ENCODE measurements at places on chromosomes 7 and 10.

GRCh38 chr10:120746001-120746777 lies 105.0 kb upstream of the WDR11 start:
- DNase-seq: no peak

- DNase-seq: no peak
Observed at GRCh38 chr10:58152673-58153263, 114.9 kb downstream of the IPMK start.

- no peak for DNase-seq
Observed at GRCh38 chr10:132118366-132118765, 52.6 kb downstream of the JAKMIP3 start.

GRCh38 chr10:62636825-62637248 lies 167.7 kb upstream of the ADO start:
- DNase-seq: no peak

DNA sequence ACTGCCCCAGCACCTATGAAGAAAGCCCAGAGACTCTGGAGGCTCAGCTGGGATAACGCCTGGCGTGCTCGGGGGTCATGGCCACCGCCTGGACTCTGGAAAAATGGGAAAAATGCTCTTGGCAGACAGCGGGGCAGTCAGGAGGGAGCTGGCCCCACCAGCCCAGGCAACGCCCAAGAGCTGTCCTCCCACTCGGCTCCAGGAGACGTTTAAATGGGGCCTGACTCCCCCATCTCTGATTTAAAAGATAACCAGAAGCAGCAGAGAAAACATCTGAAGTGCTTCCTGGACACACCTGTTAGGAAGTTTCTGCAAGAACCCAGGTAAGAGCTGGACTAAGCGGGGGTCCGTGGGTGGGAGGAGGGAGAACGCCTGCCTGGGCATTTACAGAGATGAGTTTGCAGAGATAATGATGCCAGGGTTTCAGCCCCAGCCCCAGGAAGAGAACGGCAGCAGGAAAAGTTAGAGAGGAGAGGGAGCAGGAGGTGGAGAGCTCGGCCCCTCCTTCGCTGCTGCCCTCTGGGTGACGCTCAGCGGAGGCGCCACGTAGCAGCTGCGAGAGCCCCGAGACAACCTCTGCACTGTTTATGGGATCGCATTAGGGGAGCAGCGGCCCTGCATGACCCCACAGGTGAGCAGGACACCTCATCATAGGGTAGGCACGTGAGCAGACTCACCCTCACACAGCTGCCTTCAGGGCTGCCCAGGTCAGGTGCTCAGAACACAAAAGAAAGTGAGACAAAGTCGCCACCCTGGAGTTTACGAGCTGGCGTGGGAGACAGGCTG lies 83.5 kb upstream of the INSIG1 start:
- no peak for DNase-seq

GRCh38 chr7:19268737-19269136 lies 123.5 kb upstream of the FERD3L start:
- DNase-seq: no peak

DNA sequence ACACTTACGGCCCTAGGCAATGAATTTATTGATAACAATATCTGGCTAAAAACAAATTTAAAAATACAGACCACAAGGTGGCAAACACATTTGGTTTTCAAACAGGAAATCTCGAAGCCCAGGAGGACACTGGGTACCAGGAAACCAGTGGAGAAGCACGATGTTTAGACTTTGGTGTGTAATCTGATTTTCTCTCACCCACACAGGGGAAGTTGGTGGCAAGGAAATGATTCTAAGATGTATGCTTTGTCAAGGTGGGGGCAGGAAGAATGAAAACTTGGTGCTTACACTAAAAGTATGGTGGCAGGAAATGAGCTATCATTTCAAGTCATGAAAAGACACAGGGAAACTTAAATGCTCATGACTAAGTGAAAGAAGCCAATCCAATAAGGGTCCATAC lies 113.2 kb upstream of the ANKRD1 start:
- DNase-seq: no peak

DNA sequence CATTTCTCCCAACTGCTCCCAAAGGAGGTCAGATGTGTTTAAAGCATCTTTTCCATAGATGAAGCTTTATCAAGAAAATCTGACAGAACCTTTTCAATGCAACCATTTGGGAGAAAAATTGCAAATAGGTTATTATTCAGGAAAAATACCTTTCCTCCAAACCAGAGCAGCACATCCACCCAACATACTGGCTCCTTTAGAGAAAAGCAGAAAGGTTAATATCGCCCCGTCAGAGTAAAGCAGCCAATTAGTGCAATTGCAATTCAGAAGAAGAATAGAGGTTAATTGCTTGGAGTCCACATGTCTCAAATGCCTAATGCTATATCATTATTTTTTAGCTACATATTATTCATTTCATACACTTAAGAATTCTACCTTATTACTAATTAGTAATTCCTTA lies 48.9 kb upstream of the HSPA12A start:
- no peak for DNase-seq

DNA sequence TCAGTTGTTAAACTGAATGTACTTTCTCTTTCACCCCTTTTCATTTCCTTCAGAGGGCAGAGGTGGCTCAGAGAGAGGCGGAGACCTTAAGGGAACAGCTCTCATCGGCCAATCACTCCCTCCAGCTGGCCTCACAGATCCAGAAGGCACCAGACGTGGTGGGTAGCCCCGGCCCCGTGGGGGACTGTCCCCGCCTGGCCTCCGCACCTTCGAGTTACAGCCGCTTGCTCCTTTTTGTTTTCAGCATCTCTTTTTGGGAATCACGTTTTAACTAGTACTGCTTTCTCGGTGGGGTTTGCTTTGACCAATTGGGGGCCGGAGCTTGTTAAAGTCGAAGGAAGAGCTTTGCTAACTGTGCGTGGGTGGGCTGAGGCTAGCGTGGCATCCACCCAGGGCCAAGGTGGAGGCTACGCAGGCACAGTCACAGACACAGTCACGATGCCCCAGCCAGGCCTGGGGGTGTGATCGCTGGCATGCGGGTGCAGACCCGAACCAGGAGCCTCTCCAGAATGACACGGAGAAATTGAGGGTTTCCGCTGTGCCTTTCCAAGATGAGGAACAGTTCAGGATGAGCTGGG lies 116.2 kb upstream of the SH2B2 start:
- DNase-seq: no peak

- no peak for DNase-seq
Observed at GRCh38 chr10:35555962-35556930, 48.9 kb upstream of the GJD4 start.

GRCh38 chr10:96446966-96447596 lies 66.6 kb downstream of the TLL2 start:
- DNase-seq: no peak

DNA sequence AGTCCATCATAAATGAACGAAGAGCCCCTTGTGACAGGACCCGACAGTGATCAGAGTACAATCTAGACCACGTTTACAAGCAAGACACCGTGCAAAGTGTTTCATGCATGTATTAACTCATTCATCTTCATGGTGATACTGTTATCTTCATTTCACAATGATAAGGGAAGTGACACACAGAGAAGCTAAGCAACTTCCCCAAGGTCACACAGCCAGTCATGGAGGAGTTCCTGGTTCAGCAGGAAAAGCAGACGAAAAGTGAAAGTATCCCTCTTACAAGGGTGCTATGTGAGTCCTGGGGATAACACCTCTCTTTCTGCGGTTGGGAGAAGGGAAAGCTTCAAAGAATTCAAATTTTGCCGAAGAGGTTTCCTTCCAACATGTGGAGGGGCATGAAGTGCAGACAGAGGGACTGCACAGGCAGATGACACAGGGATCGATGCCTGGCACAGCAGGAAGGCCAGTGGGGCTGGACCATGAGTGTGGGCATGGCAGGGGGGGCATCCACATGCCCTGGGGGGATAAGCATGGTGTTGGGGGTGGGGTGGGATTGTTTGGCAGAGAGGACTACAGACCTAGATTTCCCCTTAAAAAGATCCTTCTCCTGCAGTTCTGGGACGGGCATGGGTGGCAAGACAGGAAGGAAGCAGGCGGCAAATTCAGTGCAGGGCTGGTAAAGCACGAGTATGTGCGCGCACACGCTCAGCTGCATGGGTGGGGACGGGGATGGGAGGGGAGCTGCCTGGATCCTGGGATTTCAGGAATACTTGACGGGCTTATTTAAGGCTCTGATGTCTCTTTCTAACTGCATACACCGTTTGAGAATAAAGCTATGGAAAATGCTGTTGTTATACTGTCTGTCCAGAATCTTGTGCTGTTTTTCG lies 33.5 kb upstream of the DDC start:
- DNase-seq: no peak

DNA sequence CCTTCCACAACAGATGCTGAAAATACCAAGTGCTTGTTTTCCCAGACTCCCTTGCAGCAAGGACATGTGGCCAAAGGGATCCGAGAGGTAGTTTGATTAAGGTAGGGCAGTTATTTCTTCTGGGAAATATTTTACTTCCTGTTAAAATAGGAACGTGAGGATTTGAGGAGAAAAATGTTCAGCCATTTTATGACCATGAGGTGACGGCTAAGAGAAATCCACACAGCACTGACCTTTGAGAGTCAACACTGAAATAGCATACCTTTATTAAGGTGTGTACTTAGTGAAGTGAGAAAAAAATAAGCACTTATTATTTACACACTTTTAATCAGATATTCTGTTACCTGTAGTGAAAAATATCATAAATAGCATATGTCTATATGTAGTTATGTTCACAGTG lies 133.9 kb downstream of the PPP1R3A start:
- DNase-seq: no peak

GRCh38 chr7:50197549-50197948 lies 104.5 kb upstream of the ZPBP start:
- DNase-seq: no peak

DNA sequence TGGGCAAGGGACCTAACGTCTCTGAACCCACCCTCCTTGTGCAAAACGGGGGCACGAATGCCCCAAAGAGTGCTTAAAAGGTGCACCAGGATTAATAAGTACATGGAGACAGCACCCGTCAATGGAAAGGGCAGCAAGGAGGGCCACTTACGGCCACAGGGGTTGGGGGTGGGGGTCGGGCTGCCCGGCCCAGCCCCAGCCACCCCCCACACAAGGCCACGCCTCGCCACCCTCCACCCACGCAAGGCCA lies 213.4 kb downstream of the MAD1L1 start:
- no peak for DNase-seq

DNA sequence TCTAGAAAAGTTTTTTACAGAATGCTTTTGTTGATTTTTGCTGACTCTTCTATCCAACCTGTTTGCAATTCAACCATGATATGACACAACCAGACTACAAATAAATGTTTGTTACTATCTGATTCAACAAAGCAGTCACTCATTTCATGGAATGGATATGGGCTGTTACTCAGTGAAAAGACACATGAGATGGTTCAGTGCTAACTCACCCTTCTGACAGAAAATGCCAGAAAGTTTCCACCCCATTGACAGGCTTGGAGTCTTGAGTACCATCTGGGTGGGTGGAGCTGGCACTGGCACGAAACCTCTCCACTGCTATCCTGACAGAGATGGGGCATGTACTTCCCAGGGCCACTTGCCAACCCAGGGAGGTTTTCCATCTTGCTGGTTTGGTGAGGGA lies 39.5 kb downstream of the RBM28 start:
- DNase-seq: no peak

DNA sequence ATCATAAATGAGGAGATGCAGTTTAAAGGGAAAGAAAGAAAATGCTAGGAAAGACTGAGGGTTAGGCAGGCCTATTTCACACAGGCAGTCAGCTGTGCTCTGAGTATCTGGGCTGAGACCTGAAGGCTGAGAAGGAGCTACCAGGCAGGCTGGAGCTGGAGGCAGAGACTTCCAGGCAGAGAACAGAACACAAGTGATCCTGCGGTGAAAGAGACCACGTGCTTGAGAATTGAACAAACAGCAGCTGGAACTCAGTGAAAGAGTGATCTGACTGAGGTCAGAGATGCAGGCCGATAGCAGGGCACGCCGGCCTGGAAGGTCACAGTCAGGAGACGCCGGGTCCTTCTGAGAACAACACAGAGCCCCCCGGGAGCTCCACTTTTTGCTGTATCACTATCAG lies 147.8 kb downstream of the ADAM12 start:
- DNase-seq: no peak

DNA sequence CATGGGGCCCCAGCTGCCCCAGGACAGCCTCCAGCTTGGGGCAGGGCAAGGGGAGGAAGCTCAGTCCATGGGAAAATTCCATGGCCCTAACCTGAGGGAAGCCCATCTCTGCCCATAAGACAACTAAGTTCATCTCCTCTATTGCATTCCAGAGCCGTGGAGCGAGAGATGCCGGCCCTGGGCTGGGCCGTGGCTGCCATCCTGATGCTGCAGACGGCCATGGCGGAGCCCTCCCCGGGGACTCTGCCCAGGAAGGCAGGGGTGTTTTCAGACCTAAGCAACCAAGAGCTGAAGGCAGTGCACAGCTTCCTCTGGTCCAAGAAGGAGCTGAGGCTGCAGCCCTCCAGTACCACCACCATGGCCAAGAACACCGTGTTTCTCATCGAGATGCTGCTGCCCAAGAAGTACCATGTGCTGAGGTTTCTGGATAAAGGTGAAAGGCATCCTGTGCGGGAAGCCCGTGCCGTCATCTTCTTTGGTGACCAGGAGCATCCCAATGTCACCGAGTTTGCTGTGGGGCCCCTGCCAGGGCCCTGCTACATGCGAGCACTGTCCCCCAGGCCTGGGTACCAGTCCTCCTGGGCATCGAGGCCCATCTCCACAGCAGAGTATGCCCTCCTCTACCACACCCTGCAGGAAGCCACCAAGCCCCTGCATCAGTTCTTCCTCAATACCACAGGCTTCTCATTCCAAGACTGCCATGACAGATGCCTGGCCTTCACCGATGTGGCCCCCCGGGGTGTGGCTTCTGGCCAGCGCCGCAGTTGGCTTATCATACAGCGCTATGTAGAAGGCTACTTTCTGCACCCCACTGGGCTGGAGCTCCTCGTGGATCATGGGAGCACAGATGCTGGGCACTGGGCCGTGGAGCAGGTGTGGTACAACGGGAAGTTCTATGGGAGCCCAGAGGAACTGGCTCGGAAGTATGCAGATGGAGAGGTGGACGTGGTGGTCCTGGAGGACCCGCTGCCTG lies 4.3 kb downstream of the AOC1 start:
- DNase-seq: no peak

GRCh38 chr7:7745258-7745657 lies 26.9 kb upstream of the RPA3 start:
- no peak for DNase-seq

- DNase-seq: no peak
Observed at GRCh38 chr7:155874411-155874810, 62.1 kb upstream of the SHH start.

DNA sequence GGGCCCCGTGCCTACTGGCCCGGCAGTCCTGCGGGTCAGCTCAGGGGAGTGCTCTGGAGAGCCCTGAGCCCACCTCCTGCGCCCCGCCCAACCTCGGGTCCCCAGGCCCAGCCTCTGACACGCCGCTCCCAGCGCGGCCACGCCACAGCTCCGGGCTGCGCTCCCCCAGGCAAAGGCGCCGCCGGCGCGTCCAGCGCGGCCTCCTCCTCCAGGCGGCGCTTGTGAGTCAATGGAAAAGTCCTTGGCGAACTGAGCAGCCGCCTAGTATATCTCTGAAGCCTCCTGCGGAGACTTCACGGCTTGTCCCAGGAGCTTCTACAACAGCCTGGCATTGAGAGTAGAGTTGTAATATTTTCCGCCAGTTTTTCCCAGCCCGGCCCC lies 29.5 kb upstream of the BMS1 start:
- no peak for DNase-seq
